ENCODE measurements at places on chromosomes 4 and X.

DNA sequence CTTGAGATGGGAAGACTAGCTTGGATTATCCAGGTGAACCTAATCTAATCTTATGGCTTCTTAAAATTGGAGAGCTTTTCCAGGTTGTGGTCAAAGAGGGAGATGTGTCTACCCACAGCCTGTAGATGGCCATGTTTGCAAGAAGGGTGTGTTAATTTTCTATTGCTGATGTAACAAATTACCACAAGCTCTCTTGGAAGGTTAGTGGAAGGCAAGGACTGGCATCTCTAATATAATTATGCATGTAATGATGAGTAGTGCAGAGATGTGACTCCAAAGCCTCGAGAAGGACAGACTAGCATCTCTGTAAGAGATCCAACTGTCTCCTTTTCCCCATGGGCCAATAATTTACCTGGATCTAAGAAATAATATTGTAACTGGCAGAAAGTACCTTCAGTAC lies 3.2 kb upstream of the ADH1B start:
- DNase-seq = no peak

DNA sequence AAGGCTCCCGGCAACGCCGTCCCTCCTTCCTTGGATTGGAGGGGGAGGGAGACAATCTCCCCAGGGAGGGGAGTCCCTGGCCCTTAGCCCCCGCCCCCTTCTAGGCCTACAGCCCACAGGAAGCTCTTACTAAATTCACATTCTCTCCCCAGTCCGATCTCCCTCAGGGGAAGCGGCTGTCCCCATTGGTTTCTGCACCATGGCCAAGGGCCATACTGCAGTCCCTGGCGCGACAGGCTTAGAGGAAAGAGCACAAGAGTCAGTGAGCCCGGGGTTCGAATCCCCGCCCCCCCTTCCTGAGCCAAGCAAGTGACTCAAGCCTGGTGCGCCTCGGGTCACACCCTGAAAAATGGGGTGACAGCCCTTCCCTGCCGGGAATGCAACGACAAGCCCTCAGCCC lies 1.1 kb downstream of the ABLIM2 start:
- no peak for DNase-seq

GRCh38 chr4:72302981-72303704 lies 265.9 kb downstream of the ADAMTS3 start:
- DNase-seq = peak; percentile 13

- DNase-seq = no peak
Observed at GRCh38 chr4:98599617-98600205, 58.7 kb downstream of the TSPAN5 start.

- no peak for DNase-seq
Observed at GRCh38 chrX:17773221-17773876, 36.1 kb downstream of the SCML1 start.

GRCh38 chr4:74072739-74073138 lies 26.3 kb downstream of the CXCL2 start:
- DNase-seq = no peak

DNA sequence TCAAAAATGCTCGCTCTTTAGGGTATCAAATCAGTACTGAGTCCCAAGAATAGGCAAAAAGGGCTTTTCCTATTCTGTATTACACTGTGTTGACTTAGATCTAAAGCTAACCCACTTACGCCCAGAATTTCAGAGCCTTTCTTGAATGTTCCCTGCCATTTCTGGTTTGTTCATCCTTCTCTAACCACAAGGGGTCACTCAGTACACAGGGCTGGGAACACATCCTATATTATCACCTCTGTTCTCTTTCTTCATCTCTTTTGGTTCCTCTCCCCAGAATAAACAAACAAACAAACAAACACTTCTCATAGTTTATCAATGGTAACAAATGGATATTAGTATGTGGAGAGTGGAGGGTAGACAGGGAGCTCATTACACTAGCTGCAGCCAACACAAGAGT lies 25.5 kb upstream of the MORC4 start:
- no peak for DNase-seq

GRCh38 chr4:51845055-51845426 lies 2.1 kb downstream of the DCUN1D4 start:
- no peak for DNase-seq

DNA sequence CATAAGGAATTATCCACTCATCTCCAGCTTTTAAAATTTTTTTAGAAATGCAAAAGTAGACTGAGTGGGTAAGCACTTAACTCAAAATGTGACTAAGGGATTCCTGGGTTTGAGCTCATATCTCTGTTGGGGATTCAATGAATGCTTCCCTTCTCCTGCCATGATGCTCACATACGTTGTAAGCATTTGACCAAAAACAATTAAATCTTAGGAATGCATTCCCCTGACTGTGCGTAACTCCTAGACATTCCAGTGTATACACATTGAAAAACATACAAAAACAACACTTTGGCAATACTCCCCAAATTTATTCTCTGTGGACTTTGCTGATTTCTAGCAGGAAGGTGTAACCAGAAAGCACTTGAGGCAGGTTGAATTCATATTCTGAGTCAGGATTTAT lies 29.8 kb downstream of the SPANXA2 start:
- no peak for DNase-seq

GRCh38 chr4:86243750-86244149 lies 116.1 kb downstream of the MAPK10 start:
- no peak for DNase-seq

DNA sequence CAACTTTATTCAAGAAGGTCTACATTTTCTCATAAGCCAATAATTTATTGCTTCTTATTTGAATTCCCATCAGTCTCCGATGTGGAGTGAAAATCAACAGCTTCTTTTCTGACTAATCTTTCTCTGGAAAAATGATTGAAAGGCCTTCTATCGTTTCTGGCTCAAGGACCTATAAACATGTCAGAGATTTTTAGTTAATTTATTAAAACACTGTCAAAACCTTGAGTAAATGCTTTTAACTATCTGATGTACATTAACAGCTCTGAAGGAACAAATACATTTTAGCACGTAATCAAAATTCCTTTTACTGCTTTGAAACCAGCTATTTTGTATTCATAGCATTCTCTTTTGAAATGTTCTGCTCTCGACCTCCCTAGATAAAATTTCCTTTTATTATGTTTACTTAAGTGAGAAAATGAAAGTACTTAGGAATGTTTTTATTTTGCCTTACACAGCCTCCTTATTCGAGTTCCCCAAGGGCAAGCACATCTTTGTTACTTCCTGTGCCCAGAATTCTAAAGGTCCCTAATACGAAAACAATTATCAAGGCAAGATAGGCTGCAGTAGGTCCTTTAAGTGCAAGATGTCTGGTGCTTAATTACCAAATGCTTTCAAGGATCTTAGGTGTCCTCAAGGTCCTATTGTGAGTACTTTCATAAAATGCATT lies 3.1 kb upstream of the ZFX start:
- no peak for DNase-seq

GRCh38 chr4:26130841-26131432 lies 189.9 kb upstream of the RBPJ start:
- no peak for DNase-seq

- DNase-seq = no peak
Observed at GRCh38 chr4:148258535-148258934, 183.7 kb downstream of the NR3C2 start.

GRCh38 chr4:169675825-169676224 lies 55.4 kb downstream of the CLCN3 start:
- no peak for DNase-seq

GRCh38 chrX:110965409-110966090 lies 130.4 kb upstream of the PAK3 start:
- no peak for DNase-seq

- DNase-seq = no peak
Observed at GRCh38 chr4:3502941-3503936, 29.0 kb downstream of the LRPAP1 start.

- DNase-seq = no peak
Observed at GRCh38 chr4:142781114-142781513, 65.0 kb downstream of the INPP4B start.

GRCh38 chr4:138671606-138672084 lies 343.9 kb upstream of the NOCT start:
- no peak for DNase-seq

GRCh38 chr4:68905939-68906779 lies 45.4 kb downstream of the UGT2A3 start:
- DNase-seq = no peak
